NCI-H446 (cell line): ENCODE measurements at places on chromosomes 3 and 15.

GRCh38 chr15:74892313-74892712, 2.5 kb downstream of the MPI start:
- no peak for DNase-seq

DNA sequence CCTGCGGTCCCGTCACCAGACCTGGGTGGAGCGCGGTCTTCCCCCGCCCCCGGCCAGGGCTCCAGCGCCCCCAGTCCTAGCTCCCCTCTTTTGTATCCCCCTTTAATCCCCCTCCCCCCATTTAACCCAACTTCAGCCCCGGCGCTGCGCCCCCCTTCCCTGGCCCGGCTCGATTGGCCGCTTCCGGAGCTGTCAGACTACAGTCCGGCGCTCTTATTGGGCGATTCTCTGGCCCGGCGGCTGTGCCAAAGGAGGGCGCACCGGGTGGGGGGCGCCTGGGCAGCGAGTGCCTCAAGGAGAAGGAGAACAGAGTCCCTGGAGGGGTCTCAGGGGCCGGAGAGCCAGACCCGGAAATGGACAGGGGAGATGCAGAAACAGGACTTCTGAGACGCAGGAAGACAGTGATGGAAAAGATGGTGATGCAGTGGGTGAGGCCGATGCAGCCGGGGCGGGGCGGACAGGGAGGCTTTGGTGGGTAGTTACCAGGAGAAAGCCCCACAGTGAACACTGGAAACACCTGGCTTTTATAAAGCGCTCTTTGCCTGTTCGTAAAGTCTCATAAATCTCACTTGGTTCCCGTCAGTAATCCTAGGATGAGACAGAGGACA, 1.2 kb upstream of the ADCY5 start:
- peak; percentile 6 for DNase-seq

- DNase-seq, result no peak
Observed at GRCh38 chr3:188951734-188952133, 220.0 kb upstream of the TPRG1 start.

GRCh38 chr3:61924090-61924735, 362.8 kb downstream of the PTPRG start:
- DNase-seq, result no peak

DNA sequence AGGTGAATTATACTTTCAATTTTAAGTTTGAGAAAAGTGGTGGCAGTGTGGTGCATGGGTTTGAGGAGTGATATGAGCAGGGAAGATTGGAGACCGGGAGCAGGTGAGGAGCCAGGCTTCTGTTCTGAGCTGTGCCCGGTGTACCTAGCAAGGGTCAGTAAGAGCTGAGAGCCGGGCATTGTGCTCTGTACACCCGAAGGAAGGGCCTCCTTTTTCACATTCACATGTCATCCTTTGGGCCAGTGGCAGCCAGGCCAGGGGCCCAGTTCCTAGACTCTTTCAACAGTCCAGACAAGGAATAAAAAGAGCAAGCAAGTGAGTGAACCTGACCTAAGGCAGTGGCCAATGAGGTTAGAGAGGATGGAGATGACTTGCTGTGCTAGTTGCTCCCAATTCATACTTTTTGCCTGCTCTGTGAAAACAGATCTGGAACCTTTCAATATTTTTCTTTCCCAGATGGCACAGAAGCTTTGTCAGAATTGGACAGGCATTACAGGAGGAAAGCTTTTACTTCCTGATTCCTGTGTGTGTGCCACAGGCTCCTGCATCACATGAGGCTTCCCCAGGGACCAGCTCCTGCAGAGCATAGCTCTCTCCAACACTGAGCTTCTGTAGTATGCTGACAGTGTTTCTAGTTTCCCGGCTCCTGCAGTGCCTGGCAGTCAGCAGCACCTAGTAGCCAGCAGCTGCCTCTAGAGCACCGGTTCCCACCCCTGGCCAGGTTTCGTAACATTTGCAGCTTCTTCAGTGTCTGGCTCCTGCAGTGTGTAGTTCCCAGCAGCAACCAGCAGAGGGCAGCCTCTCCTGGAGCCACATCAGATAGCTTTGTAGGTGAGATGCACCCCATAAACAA, 5.3 kb upstream of the TRA2B start:
- peak; percentile 81 for DNase-seq

DNA sequence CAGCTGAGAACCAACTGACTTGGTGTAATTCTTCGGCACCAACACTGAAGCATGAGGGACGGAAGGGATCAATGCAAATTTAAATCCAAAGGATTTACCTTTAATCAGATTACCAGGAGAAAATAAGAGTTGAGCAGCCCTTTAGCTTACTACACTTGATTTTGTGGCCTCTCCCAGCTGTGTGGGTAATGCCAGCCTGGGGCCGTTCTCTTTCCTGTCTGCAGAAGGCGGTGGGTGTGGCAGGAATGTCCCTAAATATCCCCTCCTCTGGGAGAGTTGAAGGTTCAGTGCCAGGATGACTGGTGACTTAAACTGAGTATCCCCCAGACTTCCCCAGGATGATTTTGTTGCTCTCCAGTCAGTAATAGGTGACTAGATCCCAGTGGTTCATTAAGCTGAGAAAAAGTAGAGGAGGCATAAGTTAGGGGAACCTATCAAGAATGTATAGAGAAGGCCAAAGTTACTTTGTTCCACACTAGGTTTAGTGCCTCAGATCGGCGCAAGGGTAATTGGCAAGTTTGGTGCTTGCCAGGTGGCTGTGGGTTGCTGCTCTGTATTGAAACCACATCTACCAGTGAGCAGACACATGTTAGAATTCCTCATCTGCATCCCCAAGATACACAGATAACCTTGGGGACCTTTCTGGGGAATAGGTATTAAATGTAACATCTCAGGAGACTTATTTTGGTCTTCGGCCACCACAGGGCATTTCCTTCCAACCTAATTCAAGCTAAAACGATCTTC, 23.1 kb downstream of the MAPKBP1 start:
- no peak for DNase-seq

- DNase-seq, result peak; percentile 60
Observed at GRCh38 chr3:184235381-184236032, 6.1 kb downstream of the VWA5B2 start.

GRCh38 chr3:163438760-163439159, 1639.5 kb downstream of the SI start:
- DNase-seq, result no peak

DNA sequence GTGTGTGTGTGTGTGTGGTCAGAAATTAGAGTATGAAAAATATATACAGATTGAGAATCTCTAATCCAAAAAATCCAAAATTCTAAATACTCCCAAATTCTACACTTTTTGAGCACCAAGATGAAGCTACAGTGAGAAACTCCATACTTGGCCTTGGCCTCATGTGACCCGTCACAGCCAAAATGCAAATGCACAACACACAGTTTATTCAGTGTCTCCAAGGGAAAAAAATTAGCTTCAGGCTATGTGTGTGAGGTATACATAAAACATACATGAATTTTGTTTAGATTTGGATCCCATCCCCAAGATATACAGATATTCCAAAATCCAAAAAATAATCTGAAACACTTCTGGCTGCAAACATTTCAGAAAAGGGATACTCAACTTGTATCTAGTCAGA, 33.2 kb upstream of the OSTN start:
- no peak for DNase-seq

DNA sequence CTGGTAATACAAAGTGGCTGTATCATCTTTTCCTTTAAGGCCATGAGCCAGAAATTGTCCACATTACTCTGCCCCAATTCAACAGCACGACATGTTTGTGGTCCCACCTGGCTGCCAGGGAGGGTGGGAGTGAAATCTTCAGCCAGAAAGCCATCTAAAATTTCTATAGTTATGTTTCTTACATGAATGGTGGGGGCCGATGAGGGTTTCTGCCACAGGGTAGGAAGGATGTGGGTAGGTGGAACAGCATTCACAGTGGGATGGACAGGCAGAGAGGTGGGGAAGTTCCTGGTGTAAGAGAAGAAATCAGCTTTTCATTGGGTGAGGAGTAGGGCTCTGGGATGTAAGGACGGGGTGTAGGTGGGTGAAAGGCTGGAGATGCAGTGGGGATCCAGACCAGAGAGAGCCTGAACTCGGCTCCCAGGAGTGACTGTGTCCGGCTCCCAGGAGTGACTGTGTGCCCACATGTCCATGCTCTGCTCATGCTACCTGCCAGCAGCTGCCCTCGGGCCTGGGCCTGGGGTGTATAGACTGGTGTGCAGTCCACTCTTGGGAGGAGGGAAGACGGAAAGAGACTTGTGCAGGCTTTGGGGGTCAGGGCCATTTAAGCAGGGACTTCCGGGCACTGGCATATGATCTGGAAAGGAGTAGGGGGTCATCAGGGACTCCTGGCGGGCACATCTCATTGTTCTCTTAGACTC, 3.8 kb upstream of the FBLN2 start:
- DNase-seq, result no peak

DNA sequence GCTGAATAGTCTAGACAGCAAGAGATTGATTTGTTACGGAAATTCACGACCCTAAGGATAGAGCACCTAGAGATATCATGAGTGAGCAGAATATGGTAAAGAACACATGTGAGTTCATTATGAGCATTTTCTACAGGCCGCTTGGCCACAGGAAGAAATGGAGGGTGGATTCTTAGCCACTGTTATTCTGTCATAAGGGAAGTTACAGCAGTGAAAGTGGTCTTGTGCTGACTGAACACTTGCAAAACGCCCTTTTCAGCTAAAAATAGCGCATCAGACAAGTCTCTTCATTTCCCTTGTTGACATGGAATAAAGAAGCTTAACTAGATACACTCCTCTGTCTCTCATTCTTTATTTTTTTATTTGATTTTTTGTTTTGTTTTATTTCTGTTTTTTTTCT, 19.8 kb downstream of the DGKG start:
- DNase-seq, result no peak
